DMS 273 treated with DMSO at 0.1 percent for 48 hours (cell line): ENCODE measurements at places on chromosomes 16 and 17.

DNA sequence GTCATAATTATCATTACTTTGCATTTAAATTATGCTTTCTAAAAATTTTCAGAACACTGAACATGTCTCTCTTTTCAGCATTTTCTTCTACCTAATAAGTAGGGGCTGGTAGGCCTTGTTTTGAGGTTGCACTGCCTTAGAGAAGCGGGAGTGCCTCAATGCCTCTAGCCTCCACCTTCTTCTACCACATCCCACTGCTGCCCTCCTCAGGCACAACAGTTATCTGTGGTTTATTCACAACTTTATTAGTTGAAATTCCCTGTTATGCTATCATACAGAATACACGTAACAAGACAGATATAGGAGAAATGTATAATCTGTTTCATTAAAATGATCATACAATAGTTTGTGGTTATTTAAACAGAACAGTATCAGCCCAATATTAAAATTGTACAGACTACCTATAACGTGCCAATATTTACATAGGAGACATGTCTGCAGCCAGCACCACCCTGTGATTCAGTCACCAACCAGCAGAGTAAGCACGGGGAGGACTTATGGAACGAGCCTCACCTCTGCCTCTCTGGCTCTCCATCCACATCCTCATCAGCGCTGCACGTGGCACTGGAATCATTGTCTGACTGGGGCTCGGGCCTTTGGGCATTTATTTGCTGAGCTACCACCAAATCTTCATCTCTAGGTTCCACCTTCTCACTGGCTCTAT lies 101.2 kb downstream of the TTC19 start:
- DNase-seq: no peak

GRCh38 chr17:76335716-76336381 lies 17.9 kb downstream of the PRPSAP1 start:
- no peak for DNase-seq

- DNase-seq: no peak
Measured at GRCh38 chr16:50602531-50603205, 54.5 kb downstream of the NKD1 start.

GRCh38 chr17:56583772-56584171 lies 9.7 kb upstream of the NOG start:
- DNase-seq: no peak

- DNase-seq: no peak
Measured at GRCh38 chr16:78884204-78884603, 716.3 kb downstream of the MAF start.

DNA sequence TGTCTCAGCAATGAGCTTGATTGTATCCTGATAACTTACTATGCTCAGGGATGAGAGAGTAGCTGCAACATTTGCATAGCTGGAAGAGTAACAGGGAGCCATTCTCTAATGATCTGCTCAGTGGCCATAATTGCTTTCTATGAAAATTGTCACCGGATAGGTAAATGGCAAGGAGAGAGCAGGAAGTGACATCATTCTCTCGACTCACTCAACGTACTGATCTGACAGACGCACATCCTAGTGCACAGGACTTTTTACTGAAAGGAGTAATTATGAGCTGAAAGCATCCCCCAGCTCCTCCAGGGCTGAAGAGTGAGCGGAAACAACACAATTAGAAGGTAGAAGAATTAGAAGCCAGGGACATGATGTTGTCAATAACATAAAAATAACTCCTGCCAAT lies 71.8 kb downstream of the IRX5 start:
- DNase-seq: no peak

DNA sequence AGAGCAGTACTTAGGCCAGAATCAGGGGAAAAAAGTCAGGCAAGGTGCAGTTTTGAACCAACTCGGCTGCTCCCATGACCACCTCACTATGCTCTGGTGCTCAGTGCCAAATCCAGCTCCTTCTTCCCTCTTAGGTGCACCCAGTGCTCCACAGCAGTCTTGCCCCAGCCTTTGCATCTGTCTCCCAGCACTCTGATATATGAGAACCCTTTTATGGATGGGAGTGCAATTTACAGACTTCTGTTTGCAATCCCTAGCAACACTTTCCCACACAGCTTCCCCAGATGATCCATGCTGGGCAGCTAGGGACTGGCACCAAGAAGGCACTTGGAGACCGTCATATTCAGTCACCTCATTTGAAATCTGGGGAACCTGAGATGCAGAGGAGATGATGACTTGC lies 267.9 kb upstream of the CCL2 start:
- peak; percentile 41 for DNase-seq

GRCh38 chr17:34195987-34196386 lies 59.1 kb upstream of the CCL2 start:
- no peak for DNase-seq

DNA sequence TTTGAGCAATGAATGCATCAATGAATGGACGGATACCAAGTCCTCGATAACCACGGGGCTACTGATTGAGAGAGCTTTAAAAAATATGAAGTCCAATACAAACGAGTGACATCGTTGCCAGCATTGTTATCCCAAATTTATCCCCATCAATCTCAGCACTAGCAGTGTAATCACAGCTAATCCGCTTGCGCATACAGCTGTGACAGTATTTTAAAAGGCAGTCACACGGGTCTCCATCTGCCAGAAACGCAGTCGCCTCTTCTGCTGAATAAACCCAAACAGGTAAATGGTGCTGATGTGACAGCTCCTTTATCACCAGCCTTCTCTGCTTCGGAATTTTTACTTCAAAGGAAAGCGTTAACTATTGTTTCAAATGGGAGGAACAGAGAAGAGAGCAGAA lies 311.1 kb downstream of the XYLT1 start:
- DNase-seq: no peak

GRCh38 chr16:24075931-24076716 lies 180.0 kb upstream of the CACNG3 start:
- no peak for DNase-seq

- no peak for DNase-seq
Measured at GRCh38 chr16:53910990-53911389, 207.0 kb downstream of the FTO start.

DNA sequence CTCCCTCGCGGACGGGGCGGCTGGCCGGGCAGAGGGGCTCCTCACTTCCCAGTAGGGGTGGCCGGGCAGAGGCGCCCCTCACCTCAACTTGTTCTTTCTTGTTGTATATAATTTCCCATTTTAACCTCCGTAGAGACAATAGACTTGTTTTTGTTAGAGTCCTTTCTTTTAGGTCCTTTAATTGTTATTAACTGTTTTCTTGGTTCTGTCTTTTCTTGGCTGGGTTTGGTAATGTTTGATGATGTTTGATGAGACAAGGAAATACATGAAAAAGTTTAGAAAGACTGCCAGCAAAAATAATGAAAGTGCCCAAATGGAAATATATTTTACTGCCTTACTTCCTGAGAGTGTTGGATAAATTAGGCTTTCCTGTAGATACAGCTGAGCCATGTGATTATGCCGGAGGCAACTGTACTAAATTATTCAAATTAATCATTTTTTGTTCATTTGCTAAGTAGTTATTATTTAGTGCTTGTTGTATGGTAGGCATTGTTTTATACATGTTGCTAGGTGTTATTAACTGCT lies 30.9 kb downstream of the PRPSAP2 start:
- no peak for DNase-seq

DNA sequence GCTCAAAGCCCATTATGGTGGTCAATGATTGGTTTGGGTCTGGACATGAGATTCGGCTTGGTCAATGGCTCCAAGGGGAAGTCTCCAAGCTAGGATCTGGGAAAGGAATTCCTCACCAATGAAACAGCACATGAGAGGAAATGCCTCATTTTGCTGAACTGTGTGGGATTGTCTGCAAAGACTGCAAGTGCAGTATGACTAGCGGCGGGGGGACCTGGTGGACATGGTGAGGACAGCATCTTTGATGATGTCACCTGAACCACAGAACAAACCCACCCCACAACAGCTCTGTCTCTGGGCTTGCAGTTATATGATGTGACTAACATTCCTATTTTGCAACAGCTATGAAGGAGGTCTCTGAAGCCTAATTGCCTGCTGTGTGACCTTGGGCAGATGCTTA lies 50.6 kb upstream of the NKD1 start:
- no peak for DNase-seq

- DNase-seq: no peak
Measured at GRCh38 chr17:17830740-17831207, 6.0 kb downstream of the SREBF1 start.

GRCh38 chr17:27218719-27219488 lies 75.0 kb upstream of the WSB1 start:
- no peak for DNase-seq

DNA sequence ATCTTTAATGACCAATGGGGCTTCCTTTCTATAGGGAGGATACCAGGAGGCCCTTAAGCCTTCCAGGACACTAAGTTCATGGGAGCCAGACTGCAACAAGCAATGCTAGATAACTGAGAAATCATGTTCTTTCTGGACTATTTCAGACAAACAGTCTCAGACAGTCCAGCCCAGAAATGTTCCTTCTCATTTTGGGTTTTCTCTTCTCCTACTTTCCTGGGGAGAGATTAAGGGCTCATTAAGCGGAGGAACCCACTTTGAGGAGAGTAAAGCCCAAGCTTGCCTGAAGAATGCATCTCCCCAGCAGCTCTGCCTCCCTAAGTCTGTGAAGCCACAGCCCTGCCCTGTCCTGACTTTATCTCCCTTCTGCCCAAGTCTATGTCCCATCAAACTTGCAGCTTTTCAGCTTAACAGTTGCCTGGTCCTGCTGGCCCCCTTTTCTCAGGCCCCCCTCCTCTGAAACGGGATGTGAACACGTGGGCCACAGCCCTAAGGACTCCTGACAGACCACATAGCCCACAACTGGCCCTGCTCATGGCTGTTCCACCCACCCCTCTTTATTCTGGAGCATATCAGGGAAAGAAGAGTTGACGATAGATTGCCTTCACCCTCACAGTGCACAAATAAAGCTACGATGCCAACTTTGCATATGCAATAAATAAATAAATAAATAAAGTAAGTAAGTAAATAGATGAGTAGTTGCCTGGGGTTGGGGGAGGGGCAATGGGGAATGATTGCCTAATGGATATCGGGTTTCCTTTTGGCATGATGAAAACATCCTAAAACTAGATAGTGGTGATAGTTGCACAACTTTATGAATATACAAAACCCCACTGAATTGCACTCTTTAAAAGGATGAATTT lies 111.0 kb downstream of the N4BP1 start:
- DNase-seq: no peak

DNA sequence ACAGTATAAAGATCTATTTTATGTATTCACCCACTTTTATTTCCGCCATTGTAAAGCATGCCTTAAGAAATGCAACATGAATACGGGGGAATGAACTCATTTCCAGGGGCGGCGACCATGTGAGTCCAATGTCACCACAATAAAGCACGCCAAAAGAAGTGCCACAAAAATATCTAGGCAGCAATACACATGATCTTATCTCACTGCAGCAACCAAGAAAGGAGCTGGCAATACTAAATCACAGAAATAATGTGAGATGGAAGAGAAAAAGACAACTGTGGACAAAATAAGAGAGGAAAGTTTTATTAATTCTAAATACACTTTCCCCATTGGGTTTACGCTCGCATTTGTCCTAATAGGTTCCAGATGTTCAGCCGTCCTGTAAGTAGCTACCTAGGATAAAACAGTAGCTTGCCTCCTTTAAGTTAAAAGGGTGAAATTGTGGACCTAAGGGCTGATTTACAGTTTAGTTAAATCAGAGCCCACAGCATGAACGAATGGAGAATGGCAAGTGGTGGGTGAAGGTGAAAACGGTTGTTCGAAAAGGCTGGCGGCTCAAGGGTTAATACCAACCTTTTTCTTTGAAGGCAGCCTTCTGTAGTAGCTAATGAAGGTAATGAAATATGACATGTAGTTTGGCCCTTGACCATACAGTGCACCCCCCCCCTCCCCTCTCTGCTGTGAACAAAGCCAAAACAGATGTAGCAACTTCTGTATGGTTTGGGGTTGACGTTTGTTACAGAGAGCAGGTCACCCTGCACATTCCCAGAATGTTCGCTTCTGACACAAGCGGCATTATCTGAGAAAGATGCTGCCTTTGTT lies 504.2 kb upstream of the PSMD7 start:
- DNase-seq: no peak

DNA sequence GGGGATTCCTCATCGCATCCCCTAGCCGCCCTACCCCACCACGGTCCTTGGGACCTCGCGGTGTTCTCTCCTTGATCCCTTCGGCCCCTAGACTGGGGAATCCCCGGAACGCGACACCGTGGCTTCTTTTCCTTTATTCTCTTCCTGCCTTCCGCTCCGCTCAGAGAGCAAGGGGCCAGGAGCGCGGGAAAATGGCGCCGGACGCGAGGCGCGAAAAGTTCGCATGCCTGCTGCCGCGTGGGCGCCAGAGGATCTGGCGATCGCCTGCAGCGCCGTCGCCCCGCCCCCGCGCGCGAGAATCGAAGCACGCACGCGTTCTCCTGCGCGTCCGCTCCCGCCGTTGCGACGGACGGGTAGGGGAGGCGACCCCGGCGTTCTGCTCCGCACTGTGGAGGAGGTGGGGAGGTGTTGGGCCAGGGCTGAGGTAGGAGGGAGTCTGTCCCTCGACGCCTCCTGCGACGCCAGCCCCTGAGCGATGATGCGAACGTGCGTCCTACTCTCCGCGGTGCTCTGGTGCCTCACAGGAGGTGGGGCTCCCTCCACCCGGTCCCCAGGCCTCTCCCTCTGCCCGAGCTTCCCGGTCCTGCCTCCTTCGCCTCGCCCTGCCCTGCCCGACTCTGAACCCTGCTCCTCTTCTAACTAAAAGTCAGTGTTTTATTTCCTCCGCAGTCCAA lies at the start of gene ZPBP2:
Gene ZPBP2 (plus strand): TSS at position 323 of the 674 bp plus-strand sequence. CDS start 153 bp downstream, at position 476.
- no peak for DNase-seq

- no peak for DNase-seq
Measured at GRCh38 chr16:85407-85782, 7.4 kb downstream of the MPG start.

DNA sequence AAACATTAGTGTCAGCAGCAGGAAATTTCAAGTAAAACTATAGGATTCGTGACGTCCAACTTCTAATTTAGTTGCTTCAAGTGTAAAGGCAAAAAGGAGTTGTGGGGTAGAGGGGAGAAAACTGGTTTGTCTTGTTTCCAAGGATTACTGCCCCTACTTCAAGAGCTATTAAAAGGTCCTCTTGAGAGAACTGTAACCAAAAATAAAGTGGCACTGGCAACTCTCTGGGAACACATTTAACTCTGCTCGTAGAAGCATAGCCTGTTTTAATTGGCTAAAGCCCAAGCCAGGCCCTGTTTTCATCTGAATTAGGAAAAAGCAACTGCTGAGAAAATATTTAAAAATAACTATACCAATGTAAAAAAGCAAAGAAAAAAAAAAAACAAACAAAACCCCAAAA lies 51.8 kb upstream of the AKAP1 start:
- DNase-seq: no peak

DNA sequence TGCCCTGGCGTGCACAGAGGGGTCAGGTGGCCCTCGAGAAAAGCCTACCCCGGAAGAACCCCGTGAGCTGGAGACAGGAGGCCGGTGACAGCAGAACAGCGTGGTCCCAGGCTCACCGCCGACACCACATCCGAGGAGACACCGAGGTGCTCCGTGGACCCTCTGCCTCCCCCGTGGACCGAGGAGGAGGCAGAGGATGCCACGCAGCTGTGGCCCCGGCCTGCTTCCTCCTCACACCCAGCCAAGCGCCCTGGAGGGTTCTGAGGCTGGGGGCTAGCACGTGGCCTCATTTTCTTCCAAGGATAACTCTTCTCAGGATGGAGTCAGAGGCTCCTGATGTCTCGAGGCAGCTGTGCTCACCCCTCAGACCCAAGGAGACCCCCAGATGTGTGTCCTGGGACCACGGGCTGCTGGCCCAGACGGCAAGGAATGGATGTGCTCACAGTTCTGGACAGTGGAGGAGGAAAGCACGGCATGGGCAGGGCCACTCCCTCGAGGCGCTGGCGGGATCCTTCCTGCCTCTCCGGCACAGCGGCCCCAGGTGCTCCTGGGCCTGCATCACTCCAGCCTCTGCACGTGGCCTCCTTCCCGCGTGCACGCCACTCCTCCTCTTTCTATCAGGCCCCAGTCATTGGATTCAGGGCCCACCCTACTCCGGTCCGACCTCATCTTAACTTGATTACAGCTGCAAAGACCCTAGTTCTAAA lies 4.4 kb upstream of the PVALEF start:
- no peak for DNase-seq
